ENCODE measurements at places on chromosomes 11 and 22. TPM values are rescaled to one million over a fixed set of nuclear protein-coding genes. Genes with fewer than 3 reads are reported as not detected.

TMEM191C gene
- 4.4 TPM for total RNA-seq

DNA sequence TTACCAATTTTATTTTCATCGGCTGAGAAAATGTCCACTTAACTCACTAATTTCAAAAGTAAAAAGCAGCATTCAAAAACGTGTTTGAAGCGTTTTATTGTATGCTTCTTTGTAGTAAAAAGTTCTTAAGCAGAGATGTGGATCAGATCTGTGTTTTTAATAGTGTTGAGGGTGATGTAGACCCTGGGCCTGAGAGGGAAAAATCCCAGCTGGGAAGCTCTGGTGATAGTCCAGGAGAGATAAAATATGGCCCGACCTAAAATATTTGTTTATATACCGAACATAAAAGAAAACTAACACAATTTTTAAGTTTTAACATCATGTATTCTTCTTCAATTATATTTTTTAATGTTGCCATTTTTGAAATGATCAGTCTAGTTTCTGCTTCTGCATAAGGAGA lies 35.2 kb downstream of the SESN3 start:
- H3K27ac ChIP-seq = no peak overlapping the region
- H3K36me3 ChIP-seq = no peaks in the 10 kb centered on the region
- no peaks in the 10 kb centered on the region for H3K27me3 ChIP-seq
- DNase-seq = no peak
- no peak overlapping the region for H3K4me3 ChIP-seq

GRCh38 chr11:61293867-61294716 lies 1.0 kb downstream of the VWCE start:
- H3K4me1 ChIP-seq = peaks cover 28% of the 10 kb centered on the region
- H3K27ac ChIP-seq = peak overlapping the region; percentile 81
- peak overlapping the region; percentile 36 for H3K4me3 ChIP-seq
- H3K27me3 ChIP-seq = no peaks in the 10 kb centered on the region
- H3K36me3 ChIP-seq = no peaks in the 10 kb centered on the region

DNA sequence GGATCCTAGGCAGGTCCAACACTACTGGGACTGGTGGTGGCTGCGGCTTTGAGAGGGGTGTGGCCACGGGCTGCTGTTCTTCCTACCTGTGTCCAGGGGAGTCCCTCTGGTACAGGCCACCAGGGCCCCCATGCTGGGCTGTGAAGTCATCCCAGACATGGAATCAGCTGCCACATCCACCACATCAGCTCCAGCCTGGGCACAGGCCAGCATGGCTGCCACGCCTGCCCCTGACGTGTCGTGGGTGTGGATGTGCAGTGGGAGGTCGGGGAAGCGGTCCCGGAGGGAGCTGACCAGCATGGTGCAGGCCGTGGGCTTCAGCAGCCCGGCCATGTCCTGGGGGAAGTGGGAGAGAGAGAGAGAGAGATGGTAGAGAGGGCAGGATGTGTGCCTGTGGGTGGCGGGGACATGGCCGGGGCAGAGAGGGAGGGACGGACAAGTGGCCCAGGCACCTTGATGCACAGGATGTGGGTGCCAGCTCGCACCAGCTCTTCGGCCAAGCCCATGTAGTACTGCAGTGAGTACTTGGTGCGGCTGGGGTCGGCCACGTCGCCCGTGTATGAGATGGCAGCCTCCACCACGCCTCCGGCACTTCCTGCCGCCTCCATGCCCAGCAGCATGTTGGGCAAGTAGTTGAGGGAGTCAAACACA lies 6.2 kb upstream of the LRFN4 start:
- no peak overlapping the region for H3K4me3 ChIP-seq
- H3K27ac ChIP-seq = no peak overlapping the region
- peaks cover 3% of the 10 kb centered on the region for H3K36me3 ChIP-seq
- no peak for DNase-seq
